Islet precursor cell (in vitro differentiated cells): ENCODE measurements at places on chromosomes 2 and 18.

DNA sequence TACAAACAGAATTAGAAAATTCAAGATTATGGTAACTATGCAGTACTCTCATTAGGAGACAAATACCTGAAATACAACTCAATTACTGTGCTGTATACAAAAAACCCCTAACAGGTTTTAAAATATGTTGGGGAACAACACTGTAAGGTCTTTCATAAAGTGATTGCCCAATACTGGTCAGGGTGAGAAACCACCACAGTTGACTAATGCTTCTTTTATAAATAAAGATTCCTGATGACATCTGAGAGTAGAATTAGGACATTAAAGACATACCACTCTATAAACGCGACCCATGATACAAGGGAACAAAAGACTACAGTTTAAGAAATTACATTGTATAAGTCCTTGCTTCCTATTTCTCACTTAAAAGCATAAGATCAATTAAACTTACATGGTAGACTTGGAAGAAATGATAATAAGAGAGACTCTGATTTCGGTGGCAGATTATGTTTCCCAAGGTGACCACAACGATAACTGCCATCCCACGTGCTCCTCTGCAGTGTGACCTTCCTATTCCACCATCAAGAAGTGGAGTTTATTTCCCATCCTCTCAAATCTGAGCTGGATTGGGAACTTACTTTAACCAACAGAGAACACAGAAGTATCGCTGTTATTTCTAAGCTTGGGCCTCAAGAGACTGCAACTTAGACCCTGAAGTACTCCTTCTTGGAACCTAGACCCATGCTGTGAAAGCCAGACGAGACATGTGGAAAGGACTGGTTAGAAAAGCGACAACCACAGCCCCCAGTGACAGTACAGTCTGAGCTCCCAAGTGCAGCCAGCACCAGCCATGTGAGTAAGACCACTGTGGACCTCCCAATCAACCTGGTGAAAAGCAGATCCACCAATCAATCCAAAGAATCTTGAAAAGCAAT lies 52.3 kb downstream of the ZNF521 start:
- DNase-seq: no peak

- DNase-seq: no peak
Observed at GRCh38 chr2:63013438-63013837, 37.2 kb upstream of the OTX1 start.

DNA sequence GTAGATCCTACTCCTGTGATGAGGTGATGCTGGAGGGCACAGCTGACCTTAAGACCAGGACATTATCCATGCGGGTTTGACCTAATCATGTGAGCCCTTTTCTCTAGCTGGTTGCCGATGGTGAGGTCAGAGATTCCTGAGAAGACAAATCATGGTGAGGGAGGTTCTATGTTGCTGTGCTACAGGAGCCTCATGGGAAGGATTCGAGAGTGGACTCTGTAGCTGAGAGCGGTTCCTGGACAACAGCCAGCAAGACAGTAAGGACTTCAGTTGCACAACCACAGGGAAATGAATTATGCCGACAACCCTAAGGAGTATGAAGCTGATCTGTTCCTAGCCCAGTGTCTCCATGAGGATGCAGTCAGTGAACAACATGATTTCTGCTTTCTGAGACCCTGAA lies 80.4 kb downstream of the EPB41L3 start:
- DNase-seq: no peak

- DNase-seq: no peak
Observed at GRCh38 chr2:175476948-175477347, 295.4 kb upstream of the ATP5MC3 start.

- DNase-seq: no peak
Observed at GRCh38 chr2:23680951-23681350, 246.0 kb downstream of the ATAD2B start.

DNA sequence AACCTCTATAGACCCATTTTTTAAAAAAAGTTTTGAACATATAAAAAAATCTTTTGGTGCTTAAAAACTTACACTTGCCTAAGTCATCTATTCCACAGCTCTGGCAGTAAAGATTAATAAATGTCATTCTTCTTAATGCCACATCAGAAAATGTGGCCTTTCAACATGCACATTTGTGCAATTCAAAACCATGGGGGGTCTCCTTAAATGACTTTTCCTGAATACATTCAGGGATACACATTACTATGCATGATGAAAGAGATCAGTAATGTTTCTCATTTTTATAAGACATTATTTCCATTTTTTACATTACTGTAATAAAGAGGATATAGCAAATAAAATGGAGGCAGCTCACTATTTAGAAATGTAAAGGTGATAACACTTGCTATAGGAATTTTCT lies 142.3 kb downstream of the RBM43 start:
- no peak for DNase-seq

GRCh38 chr18:54280220-54280569 lies 10.9 kb downstream of the POLI start:
- no peak for DNase-seq

DNA sequence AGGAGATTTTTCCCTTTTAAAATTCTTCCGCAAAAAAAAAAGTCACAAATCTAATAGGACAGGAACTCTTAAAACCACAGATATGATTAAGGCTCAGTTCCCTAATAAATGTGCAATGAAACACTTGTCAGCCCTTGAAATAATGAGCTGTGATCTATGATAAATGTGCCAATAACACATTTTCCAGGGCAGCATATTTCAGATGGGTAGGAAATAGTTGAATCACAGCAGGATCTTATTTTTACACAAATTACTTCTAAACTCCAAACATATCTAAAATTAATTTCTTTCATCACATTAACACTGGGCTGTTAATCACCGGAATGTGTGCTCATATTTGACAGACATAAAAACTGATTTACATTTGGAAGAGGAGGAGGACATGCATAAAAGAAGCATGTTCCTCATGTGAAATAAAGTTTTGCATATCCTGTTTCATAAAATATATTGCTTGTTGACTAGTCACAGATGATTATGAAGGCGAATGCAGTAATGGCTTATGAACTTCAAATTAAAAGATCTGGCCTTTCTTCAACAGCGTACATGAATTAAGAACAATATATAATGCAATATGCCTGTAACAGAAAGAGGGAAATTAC lies 281.4 kb downstream of the PAX3 start:
- no peak for DNase-seq
